ENCODE measurements at places on chromosomes 5 and 9.

GRCh38 chr9:104494808-104495207, 9.3 kb upstream of the OR13F1 start:
- no peak for DNase-seq

DNA sequence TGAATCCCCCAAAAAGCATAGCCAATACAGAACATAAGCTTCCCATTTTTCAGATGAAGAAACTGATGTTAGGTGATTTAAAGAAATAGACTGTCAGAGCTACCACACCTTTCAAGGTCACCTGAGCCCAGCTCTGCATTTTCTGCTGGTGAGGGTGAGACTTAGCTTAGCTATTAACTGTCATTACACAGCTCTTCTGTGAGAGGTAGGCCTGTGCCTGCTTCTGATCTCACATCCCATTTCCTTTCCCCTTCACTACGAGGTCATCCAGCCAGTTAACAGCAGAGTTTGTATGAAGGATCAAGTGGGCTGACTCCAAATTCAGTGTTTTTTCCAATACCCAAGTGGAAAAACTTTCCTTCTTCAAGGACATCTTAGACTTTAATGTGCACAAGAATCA, 528.6 kb upstream of the CLINT1 start:
- no peak for DNase-seq

DNA sequence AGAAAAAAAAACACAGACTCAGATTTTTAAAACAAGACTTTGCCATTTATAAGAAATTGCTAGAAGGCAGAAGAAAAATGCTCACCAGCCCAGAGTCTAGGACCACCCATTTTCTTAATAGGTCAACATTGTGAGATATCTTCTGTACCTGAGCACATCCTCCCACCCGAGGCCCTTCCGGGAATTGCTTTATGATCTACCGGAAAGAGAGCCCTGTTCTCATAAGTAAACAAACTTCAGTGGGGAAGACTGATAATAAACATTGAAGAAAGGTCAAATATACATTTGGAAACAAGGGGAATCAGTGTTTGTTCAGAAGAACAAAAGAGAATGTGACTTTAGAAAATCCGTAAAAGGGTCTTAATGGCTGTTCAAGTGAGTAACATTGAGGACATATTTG, 44.4 kb downstream of the PRKACG start:
- DNase-seq = no peak

GRCh38 chr9:118829334-118829733, 539.9 kb downstream of the BRINP1 start:
- DNase-seq = no peak

- no peak for DNase-seq
Observed at GRCh38 chr5:109907189-109907588, 217.5 kb downstream of the MAN2A1 start.

GRCh38 chr5:96641368-96642280, 20.6 kb upstream of the CAST start:
- no peak for DNase-seq

DNA sequence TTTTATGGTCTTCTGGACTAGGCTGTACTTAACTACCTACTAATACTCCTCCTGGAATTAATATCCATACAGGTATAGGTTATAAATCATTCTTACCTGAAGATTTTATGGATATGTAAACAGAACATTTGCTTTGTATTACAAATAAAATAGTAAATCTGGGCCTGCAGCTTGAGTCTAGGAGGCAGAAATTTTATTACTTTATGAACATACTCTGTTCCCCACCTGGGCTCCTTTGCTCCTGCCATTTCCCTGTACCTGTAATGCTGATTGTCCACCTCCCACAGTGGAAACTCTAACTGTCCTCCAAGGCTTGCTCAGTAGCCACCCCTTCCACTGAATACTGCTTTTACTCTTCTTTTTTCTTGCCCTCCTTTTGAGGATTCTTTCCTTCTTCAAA, 108.0 kb downstream of the PAM start:
- DNase-seq = no peak

GRCh38 chr5:33583332-33583731, 142.6 kb downstream of the TARS1 start:
- no peak for DNase-seq
